ENCODE measurements at places on chromosomes 1 and 21.

- DNase-seq = no peak
Observed at GRCh38 chr1:209607795-209608178, 24.3 kb downstream of the CAMK1G start.

- DNase-seq = no peak
Observed at GRCh38 chr1:91014475-91014874, 7.4 kb downstream of the ZNF644 start.

- no peak for DNase-seq
Observed at GRCh38 chr21:42655796-42656770, 2.7 kb downstream of the PDE9A start.

DNA sequence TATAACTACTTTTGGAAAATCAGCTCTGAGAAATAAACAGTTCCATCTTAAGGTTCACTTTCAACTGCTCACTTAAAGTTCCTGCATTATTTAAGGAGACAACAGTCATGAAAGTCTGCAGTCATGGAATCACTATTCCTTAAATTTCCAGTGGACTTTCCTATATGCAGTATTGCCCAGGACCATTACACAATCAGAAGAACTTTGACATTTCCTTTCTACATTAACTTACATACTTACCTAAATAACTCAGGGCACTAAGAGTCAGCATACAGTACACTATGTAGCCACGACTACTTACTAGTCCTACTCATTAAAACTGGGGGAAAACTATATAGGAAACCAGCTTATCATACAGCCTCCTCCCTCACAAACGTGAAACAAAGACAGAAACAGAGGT lies 220.1 kb downstream of the SLC45A1 start:
- DNase-seq = no peak

- peak; percentile 81 for DNase-seq
Observed at GRCh38 chr1:16612332-16613172, 812 bp downstream of the NBPF1 start.

DNA sequence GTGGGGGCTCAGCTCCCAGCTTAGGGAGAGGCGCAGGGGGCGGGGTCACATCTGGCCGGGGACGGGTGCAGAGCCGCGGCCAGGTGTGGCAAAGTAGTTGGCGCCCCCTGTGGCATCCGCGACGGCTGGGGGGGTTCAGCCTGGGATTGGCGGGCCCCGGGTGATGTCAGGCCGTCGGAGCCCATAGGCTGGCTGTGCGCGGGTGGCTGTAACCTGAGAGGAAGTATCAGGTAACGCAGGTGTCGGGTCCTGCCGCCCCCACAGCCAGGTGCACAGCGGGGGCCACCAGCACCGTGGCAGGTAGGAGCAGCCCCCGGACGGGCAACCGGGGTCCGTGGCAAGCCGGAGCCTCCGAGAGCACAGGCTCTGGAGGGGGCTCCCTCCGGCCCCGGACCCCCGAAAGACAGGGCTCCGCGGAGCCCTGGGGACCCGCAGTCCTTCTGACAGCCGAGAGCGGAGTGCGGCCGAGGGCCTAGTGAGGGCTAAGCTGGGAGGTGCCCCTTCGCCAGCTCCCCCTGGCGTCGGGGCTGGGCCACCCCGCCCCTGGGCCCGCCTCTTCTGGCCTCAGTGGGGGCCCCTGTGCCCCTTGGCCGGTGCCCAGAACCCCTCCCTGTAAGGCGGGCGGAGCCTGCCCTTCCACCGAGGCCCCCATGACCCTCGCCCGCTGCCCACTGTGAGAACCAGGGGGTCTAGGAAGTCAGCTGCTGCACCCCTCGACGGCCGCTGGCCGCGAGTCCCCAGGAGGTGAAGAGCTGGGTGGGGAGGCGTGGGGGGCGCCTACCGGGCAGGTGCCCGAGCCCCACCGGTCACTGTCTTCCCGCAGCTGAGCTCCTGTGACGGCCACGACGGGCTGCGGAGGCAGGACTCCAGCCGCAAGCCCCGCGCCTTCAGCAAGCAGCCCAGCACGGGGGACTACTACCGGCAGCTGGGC lies 17.9 kb downstream of the TNFRSF25 start:
- DNase-seq = no peak

- no peak for DNase-seq
Observed at GRCh38 chr1:38009088-38009840, 3.3 kb upstream of the UTP11 start.

DNA sequence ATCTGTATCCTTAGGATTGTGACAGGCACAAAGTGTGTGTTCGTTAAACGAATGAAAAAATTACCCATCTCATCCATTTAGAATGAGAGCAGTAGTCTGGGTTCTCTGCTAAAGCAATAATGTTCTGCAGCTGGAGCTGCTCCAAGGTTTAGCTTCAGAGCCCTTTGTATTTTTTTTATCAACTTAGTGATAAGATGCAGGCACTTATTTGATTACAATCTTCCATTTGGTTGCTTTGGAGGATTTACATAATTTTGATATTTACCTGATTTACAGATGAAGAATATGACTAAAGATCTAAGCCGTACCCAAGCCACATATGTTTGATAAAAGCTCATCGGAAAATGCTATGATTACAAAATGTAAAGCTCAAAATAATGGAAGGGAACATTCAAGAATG lies 201.2 kb downstream of the KCTD3 start:
- DNase-seq = no peak

GRCh38 chr1:54500107-54500431 lies 48.0 kb upstream of the ACOT11 start:
- no peak for DNase-seq

DNA sequence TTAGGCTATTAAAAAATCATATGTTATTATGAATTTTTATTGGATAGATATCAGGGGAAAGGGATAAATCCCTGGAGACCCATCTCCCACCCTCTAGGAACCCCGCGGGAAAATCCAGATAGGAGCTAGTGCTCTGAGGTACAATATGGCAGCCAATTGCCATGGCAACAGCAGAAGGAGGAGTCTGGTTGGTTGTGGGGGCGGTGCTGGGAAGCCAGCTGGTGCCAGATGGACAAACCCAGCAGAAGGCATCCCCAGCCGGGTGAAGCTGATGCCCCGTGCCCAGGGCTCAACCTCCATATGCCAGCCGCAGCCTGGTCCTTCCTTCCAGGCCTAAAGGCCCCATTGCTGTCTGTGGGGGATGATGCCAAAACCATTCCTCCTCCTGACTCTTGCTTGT lies 38.3 kb downstream of the RHBG start:
- no peak for DNase-seq

- DNase-seq = peak; percentile 34
Observed at GRCh38 chr1:178931858-178932551, 61.1 kb upstream of the ANGPTL1 start.

DNA sequence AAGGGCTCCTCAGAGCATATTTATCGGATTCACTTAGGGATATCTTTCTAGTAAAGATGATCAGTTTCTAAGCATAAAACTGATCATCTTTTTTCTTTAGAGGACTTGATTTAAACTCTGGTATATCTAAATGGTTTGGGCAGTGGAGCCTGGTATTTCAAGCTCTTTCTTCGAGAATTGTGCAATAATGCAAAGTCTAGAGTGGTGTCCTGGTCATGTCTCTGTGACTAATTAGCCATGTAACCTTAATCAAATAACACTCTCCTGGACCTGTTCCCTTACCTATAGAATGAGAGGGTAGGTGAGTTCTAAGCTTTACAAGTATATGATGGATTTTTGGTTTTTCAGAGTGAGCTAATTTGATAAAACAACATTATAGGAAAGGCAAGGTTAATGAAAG lies 225.2 kb downstream of the RPS6KC1 start:
- no peak for DNase-seq

DNA sequence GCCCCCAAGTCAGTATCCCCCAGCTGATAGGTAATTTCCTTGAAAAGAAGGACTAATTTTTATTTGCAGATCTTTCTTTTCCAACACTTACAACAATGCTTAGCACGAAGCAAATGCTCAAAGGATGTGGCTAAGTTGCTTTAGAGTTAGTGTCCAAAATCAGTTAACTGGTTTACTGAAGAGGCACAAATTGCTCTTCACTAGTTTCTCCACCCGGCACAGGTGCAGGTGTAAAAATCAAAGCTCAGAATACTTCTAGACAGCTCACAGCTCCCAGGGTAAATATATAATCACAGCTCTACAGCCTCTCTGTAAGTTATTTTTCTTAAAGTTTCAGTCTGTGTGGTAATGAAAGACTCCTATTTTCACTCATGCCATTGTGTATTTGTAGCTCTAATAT lies 361.8 kb downstream of the NEGR1 start:
- no peak for DNase-seq

DNA sequence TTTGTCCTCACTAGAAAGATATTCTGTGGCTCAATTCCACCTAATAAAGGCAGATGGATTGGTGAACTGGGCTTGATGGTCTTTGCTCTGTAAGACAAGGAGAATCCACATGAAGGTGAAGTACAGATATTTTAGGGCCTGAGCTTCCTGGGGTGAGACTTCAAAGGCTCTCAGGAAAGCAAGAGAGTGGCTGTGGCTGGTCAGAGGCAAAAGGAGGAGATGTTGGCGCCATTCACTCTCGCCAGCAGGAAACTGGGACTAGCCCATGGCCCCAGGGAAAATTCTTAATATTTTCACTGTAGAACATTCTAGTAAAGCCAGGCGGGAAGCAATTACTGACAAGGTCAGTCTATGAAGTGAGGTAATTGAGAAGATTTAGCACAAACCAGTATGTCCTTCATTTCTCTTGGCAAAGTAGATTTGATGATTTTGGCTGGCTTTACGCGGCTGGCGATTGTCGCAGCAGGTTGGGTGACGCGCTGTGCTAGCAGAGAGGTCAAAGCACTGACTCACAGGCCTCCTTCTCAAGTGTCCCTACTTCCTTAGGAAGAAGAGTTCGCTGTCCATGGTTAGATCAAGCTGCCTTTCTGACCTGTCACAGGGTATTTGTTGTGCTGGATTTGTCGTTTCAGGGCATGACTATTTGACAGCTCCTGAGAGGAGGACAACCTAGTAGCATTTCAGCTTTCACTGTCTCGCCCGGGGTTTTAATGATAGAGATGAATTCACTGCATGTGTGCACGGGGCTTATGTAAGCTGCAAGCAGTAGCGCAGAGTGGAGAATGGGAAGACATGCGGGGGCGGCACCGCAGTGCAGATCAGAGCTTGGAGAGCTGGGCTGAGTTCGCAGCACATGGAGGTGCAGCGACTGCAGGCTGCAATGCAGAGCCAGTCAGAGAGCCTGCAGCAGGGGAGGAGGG lies 32.7 kb downstream of the XCL1 start:
- peak; percentile 47 for DNase-seq

Measured in amygdala (tissue), 56 donors.